ENCODE measurements at places on chromosomes 7 and 10. TPM values are rescaled to one million over a fixed set of nuclear protein-coding genes. Genes with fewer than 3 reads are reported as not detected.

GRCh38 chr10:102522874-102523249 lies 19.1 kb downstream of the SUFU start:
- DNase-seq = no peak
- H3K27me3 ChIP-seq = no peaks in the 10 kb centered on the region
- H3K4me1 ChIP-seq = no peaks in the 10 kb centered on the region
- no peaks in the 10 kb centered on the region for H3K36me3 ChIP-seq
- H3K27ac ChIP-seq = no peak overlapping the region
- no peak overlapping the region for H3K4me3 ChIP-seq

- no peaks in the 10 kb centered on the region for H3K27me3 ChIP-seq
- peak within 1 kb of the TSS; percentile 61 for H3K4me3 ChIP-seq
- peak within 1 kb of the TSS; percentile 96 for H3K27ac ChIP-seq
- no peaks in the 10 kb centered on the region for H3K36me3 ChIP-seq
- H3K4me1 ChIP-seq = no peaks in the 10 kb centered on the region
- DNase-seq = peak; percentile 66
Measured at GRCh38 chr7:27173956-27174873, at the start of gene HOXA10. Gene HOXA10 (minus strand): TSS chr7:27174320. CDS start chr7:27174306, 14 bp downstream.

- peak; percentile 26 for DNase-seq
- no peaks in the 10 kb centered on the region for H3K36me3 ChIP-seq
- H3K27me3 ChIP-seq = no peaks in the 10 kb centered on the region
- H3K27ac ChIP-seq = no peak overlapping the region
- H3K4me1 ChIP-seq = no peaks in the 10 kb centered on the region
- no peak overlapping the region for H3K4me3 ChIP-seq
Measured at GRCh38 chr7:107693396-107693795, 32.8 kb downstream of the SLC26A4 start.

GRCh38 chr7:157378390-157378789 lies 41.6 kb downstream of the DNAJB6 start:
- H3K4me1 ChIP-seq = no peaks in the 10 kb centered on the region
- no peak overlapping the region for H3K27ac ChIP-seq
- no peaks in the 10 kb centered on the region for H3K27me3 ChIP-seq
- H3K4me3 ChIP-seq = no peak overlapping the region

DNA sequence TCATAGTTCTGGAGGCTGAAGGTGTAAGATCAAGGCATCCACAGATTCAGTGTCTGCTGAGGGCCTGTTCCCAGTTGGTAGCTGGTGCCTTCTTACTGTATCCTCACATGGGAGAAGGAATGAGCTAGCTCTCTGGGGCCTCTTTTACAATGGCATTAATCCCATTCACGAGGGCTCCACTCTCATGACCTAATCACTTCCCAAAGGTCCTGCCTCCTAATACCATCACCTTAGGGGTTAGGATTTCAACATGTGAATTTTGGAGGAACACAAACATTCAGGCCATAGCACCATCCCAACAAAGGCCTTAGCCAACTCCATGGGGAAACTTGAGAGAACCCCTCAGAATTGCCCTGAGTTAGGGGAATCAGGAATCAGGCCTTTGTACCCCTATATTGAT lies 66.1 kb upstream of the CREB5 start:
- H3K36me3 ChIP-seq = no peaks in the 10 kb centered on the region
- DNase-seq = no peak
- H3K4me1 ChIP-seq = no peaks in the 10 kb centered on the region
- H3K27me3 ChIP-seq = no peaks in the 10 kb centered on the region
- H3K27ac ChIP-seq = no peak overlapping the region

DNA sequence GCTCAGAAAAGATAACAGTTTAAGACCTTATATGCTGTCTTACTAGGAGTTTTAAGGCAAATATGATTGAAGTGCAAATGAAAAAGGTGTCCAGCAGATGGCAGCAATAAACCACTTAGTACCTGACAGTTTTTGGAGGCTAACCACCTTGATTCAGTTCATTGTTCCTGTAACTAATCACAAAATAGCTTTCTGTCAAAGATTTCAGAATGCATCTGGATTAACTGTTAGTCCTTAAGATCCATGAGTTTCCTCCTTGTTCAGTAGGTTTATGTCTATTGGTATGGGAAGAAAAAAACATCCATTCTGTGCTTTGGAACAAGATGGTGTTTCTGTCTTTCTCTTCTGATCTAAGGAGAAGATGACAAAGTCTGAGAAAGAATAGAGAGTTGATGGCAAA lies 46.6 kb downstream of the CCSER2 start:
- no peak overlapping the region for H3K27ac ChIP-seq
- H3K4me3 ChIP-seq = no peak overlapping the region
- no peaks in the 10 kb centered on the region for H3K4me1 ChIP-seq
- H3K36me3 ChIP-seq = no peaks in the 10 kb centered on the region

- no peak overlapping the region for H3K27ac ChIP-seq
- H3K4me1 ChIP-seq = no peaks in the 10 kb centered on the region
- H3K27me3 ChIP-seq = no peaks in the 10 kb centered on the region
- H3K36me3 ChIP-seq = no peaks in the 10 kb centered on the region
Measured at GRCh38 chr7:29976266-29976665, 13.3 kb downstream of the SCRN1 start.

- no peaks in the 10 kb centered on the region for H3K36me3 ChIP-seq
- H3K4me1 ChIP-seq = peaks cover 11% of the 10 kb centered on the region
- peak overlapping the region; percentile 88 for H3K27ac ChIP-seq
- peak overlapping the region; percentile 89 for H3K4me3 ChIP-seq
- no peaks in the 10 kb centered on the region for H3K27me3 ChIP-seq
- no peak for DNase-seq
Measured at GRCh38 chr7:98251231-98251600, 816 bp downstream of the TECPR1 start.

DNA sequence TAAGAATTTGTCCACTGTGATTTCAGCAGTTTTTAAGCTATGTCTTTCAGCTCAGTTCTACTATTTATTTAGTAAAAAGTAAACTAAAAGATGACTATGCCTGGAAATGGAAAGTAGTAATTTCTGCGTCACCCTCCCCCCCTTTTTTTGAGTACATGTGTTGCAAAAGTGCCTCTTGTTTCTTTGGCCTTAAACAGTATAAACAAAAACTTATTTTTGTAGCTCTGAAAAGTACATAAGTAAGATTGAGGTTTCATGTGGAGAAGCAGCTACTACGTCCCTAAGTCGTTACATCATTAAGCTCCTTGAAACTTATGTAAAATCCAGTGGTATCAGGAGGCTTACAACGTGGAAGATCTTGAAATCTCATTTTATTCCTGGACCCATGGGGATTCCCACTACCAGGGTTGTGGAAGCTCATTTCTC lies 46.3 kb upstream of the HBP1 start:
- H3K36me3 ChIP-seq = no peaks in the 10 kb centered on the region
- no peak for DNase-seq
- no peak overlapping the region for H3K27ac ChIP-seq
- H3K4me1 ChIP-seq = no peaks in the 10 kb centered on the region

Gene DLX5
- 0.64 TPM for total RNA-seq

Gene SAMD9L
- 2.2 TPM for total RNA-seq

Gene CTAGE6
- 1.7 TPM for total RNA-seq

All from prostate gland (tissue), 2 donors.